Activated naive CD4-positive, alpha-beta T cell treated with anti-CD3 and anti-CD28 coated beads for 36 hours (primary cell): ENCODE measurements at places on chromosomes 2 and 18. TPM values are rescaled to one million over a fixed set of nuclear protein-coding genes. Genes with fewer than 3 reads are reported as not detected.

DNA sequence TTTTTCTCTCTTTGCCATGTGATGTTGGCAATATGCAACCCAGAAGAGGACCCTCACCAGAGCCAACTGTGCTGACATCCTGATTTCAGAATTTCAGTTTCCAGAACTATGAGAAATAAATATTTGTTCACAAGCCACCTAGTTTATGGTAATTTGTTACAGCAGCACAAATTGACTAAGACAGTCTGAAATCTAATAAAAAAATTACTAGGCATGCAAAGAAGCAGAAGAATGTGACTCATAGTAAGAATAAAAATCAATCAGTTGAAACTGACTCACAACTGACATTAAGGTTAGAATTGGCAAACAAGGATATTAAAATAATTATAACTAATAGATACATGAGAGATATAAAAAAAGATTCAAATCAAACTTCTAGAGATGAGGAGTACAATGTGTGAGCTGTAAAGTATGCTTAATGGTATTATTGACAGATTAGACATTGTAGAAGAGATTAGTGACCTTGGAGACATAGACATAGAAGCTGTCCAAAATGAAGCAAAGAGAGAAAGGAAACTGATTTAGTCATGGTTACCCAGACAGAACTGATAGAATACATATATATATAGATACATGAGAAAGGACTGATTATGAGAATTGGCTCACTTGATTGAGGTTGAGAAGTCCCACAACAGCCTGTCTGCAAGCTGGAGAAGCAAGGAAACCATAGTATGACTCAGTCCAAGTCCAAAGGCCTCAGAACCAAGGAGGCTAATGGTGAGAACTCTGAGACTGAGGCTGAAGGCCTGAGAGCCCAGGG lies 27.8 kb upstream of the TTC39C start:
- peak; percentile 25 for DNase-seq

GRCh38 chr2:95012881-95013550 lies 12.5 kb upstream of the MAL start:
- DNase-seq = no peak

GRCh38 chr2:176931588-176932563 lies 280.7 kb upstream of the HNRNPA3 start:
- peak; percentile 23 for DNase-seq

GRCh38 chr2:152434395-152435182 lies 99.6 kb downstream of the FMNL2 start:
- DNase-seq = no peak

GRCh38 chr2:233453916-233454315 lies 99.6 kb downstream of the DGKD start:
- no peak for DNase-seq

GRCh38 chr2:13413989-13414388 lies 697.3 kb downstream of the TRIB2 start:
- no peak for DNase-seq

DNA sequence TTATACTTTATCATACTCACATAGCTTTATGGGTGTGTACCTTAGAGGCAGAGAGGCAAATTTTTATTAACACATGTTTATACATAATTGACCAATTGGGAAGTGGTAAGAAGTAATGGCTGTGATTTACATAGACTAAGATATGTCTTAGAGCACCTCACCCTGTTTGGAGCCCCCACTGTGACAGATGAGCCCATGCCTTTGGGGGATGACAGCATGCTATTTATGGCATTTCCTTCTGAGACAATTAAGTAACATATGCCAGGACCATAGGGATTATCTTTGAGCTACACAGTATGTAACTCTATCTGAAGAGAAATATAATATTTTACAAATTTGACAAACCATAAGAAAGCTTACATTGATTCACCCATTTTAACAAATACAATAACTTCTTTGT lies 1655.3 kb upstream of the ACVR2A start:
- no peak for DNase-seq

DNA sequence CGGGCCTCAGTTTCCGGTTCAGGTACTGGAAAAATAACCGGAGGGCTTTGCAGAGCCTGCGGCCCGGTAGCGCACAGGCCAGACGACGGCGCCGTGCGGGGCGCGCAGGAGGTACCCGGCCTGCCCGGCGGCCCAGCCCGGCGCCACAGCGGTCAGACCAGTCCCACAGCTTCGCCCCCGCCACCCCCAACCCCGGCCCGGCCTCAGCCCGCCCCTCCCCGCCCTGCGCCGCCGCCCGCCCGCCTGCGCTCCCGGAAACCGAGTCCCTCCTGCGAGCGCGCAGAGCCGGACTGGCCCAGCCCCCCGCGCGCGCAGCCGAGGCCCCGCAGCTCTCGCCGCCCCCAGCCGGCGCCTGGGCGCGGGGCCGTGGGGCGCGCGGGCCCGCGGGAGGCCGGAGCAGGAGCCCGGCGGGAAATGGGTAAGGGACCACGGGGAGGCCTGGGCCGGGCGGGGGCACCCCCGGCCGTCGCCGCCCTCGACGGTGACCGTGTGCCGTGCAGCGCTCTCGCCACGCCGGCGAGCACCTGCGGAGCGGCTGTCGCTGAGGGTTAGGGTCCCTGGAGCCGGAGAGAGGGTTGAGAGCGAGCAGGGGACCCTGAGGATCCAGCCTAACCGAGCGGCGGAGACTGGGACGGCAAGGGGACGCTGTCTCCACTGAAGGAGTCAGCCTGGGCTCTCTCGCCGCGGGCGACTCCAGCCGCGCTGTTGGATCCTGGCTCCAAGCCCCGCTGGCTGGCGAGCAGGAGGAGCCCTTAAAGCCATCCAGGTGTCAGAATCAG lies 16.5 kb upstream of the PSD4 start:
- peak; percentile 67 for DNase-seq

- peak; percentile 59 for DNase-seq
Observed at GRCh38 chr2:113098041-113098440, 29.4 kb upstream of the IL1RN start.

GRCh38 chr2:197786010-197786877 lies 1.1 kb upstream of the BOLL start:
- DNase-seq = peak; percentile 70

Gene PTPRN
- total RNA-seq = not detected

Gene ABCG5
- not detected for total RNA-seq

Gene UGT1A5
- total RNA-seq = not detected

Gene SERPINB11
- total RNA-seq = not detected

Gene MTHFD2
- total RNA-seq = 683 TPM

Gene ANKRD29
- not detected for total RNA-seq

Gene DNAH7
- not detected for total RNA-seq
